Posterior cingulate gyrus (tissue), 11 donors: ENCODE measurements at places on chromosomes 16 and 17.

- no peak for DNase-seq
Measured at GRCh38 chr17:49637050-49637449, 40.8 kb downstream of the SPOP start.

DNA sequence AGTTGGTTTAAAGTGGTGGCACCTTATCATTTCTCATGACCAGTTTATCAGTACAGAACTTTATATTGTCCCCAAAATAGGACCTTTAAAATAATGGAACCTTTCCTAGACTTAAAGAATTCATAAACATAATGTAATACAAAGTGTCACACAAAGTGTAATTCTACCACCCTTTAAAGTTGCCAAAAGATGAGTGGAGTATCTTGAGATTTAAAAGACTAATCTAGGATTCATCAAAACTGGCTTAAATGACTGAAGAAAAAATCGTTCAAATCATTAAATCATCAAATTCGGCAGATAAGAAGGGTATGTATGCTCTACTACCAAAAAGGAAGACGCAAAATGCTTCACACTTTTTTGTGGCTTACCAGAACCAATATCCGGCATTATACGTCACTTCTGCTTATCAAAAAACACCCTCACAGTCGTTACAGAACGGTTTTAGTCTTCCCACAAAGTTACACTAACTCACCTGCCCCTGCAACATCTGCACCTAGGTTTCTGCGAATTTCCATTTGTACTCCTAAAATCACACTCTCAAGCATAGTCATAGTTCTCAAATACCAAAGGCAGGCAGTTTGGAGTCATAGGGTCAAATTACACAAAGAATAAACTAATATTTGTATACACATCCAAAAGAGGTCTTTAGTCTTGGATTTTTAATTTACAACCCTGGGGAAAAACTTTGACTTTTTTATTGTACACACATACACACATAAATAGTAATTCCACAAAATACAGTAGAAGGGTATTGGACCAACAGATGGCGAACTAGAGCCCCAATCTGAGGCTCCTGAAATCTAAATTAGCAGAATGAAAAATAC lies 1.4 kb upstream of the KANSL1 start:
- DNase-seq = no peak

DNA sequence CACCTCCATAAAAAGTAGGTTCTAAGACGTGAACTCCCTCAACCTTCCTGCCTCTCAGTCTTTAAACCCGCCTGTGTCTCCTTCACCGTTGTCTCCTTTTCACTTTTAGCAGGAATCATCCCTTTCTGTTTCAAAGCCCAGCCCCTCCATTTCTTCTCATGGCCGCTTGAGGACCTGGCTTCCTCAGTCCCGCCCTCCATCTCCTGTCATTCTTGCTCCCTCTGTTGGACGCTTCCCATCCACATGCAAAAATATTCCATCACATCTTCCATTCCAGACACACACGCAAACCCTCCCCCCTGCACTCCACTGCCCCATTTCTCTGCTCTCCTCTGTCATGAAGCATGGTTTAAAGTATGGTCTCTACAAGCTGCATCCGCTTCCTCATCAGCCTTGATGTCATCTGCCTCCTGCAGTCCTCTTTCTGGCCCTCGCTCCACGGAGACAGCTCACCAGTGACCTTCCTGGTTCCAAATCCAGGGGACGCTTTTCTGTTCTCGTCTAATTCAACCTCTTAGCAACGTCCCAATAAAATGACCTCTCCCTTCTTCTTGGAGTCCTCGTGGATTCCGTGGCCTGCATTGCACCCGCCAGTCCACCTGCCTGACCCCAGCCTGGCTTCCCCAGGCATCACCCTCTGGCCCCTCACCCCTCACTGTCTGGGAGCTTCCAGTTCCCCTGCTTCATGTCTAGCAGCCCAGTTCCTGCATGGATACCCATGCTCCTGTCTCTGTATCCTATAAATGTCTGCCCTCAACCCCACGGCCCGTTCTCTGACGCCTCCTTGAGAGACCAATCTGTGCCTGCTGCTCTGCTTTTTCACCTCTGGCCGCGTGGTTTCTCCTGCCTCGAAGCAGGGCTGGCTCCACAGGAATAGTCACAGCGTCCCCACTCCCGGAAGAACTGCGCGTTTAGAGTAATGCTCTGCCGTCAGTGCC lies 26.2 kb downstream of the ANKRD40 start:
- peak; percentile 20 for DNase-seq

DNA sequence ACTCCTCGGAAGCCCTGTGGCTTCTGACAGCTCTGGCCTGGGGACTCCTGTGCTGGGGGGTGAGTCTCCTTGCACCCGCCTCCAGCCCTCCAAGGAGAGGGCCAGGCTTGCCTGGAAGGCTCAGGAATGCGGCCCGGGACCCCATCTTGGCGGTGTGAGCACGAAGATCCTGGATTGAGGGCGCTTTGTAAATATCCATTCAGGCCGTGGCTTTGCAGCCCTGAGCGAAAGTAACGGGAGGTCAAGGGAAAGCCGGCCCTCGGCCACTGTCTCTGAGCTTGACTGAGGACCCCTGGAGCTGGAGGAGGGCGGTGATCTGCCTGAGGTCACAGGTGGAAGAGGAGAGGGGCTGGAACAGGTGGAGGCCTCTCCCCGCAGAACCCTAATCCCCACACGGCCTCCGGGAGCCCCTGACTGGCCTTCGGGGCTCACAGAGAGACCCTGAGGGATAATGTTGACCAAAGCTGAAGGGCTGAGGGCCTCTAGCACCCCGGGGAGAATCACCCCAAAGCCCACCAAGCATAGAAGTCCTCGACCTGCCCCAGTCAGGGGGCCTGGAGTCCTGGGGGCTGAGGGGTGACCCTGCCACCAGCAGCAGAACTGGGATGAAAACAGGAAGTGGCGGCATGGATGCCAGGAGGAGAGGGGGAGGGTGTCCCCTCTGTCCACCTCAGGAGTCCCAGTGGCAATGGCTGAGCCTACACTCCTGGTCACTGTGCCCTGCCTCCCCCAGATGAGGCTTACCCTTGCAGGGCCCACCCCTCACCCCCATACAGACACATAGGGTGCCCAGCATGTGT lies 8.3 kb upstream of the RASD1 start:
- DNase-seq = peak; percentile 76

DNA sequence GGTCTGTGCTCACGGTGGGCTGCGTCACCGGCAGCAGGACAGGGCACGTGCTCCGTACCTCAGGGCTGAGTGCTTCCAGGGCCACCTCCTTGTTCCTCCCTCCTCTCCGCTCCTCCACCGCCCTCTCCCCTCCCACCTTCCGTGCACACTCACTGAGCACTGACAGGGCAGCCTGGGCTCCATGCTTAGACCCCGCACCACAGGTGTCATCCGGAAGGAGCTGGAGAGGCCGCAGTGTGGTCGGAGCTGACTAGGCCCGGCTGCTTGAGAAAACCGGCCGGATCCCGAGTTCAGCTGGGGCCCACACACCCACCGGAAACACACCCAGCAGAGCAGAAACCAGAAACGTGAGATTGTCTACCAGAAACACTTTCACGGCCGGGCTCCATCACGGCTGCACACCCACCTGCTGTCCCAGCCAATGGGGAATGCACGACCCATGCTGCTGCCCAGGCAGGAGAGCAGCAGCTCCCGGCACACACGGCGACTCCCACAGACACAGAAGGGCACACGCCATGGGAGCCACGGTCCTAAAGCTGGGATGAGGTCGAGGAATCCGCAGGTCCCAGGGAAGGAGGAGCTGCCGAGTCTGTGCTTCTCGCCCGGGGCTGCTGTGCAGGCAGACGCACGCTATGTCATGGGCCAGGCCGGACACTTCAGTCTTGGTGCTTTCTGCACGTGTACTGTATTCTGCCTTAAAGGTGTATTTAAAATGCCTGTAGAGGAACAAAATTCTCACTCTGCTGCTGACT lies 55.0 kb upstream of the ZNF469 start:
- DNase-seq = no peak

- DNase-seq = no peak
Measured at GRCh38 chr17:82232322-82232820, 3.5 kb downstream of the SLC16A3 start.

DNA sequence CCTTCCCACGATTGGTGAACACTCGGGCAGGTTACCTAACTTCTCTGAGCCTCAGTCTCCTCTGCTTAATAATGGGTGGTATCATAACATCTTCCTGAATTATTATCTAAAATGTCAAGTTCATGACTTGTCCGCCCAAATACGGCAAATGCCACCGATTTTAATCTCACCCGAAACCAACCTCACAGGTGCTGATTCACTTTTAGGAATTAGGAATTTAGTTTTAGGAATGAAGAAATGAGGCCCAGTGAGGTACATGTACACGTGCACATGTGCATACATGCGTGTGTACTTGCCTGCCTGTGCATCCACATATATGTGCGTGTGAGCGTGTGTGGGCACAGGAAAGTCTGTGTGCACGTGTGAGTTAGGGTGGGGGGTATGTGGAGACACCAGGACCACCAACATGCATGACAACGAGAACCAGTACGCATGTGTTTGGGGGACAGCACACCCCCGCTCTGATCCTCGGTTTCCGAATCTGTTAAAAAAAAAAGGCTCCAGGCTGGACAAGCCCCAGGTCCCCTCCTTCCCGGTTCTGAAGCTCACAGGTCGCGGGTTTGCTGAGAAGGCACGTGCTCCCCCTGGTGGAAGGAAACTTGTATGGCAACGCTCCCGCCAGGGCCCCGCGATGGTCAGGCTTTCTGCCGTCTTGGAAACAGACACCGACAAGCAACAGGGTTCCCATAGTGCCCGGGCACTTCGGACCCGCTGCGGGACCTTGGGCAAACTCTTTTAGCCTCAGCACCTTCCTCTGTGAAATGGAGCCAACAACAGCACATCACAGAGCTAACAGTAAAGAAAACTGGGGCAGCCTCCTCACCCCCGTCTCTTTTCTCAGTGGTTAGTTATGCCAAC lies 219.2 kb downstream of the RBFOX3 start:
- peak; percentile 70 for DNase-seq

DNA sequence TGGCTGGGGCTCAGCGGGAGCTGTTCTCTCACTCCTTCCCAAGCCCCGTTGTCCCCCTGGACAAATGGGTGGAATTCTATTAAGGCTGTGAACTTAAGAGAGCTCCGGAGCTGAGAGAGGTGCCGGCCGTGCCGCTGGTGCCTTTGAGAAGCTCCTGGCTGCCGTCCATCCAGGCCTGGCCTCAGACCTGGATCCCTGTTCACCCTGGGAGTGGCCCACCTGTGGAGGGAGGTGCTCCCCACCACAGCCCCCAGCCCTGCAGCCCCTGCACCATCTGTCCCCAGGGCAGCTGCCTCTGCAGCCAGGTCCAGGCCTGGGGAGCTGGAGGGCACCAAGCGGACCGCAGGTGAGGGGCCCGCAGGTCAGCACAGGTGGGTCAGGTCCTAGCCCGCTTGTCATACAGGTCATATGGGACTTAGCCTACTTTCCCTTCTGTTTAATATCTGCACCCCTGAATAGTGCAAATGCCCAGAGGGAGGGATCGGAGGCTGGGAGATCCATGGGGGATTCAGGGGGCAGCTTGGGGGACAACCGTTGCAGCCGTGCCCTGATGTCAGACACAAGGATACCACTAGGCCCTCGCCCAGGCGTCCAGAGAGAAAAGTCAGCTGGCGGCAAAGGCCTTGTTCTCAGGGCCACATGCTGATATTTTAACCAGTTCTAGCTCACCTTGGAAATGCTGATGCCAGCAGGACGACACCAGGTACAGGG lies 15.2 kb upstream of the METRNL start:
- DNase-seq = no peak

- peak; percentile 74 for DNase-seq
Measured at GRCh38 chr17:4537451-4538235, 17.5 kb downstream of the MYBBP1A start.

DNA sequence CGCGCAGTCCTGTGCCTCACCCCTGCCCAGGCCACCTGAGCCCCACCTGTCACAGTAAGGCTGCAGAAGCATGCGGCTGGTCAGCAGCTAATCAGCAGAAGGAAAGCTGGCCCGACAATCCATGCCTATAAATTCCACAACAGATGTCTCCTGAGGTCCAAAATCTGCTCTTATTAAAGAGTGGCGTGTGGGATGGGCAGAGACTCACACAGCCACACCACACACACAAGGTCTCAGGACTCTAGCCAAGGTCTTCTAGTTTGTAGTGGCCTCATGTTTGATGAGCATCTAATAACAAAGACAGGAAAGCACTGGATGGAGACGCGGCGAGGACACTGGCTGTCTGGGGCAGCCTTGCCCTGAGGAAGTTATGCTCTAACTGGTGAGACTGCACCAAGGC lies 55.9 kb downstream of the ANKRD11 start:
- peak; percentile 2 for DNase-seq

GRCh38 chr17:59001158-59001814 lies 105.4 kb downstream of the TRIM37 start:
- DNase-seq = no peak

GRCh38 chr16:53914736-53915135 lies 210.8 kb downstream of the FTO start:
- DNase-seq = no peak

DNA sequence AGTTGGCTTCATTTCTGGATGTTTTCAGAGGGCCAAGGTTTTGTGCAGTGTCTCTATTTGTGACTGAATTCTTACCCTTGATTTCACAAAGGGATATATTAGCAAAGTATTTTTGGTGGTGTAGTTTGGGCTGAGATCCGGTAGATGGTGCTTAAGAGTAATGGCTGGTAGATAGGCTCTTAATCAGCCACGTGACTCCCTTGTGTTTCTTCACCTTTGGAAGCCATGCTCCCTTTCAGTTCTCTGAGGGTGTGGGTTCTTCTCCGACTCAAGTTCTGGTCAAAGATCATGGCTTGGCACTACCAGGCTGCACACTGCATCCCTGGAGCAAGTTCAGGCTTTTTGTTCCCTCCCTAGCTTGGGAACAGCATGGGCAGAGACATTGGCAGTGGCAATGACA lies 887.3 kb downstream of the CDH8 start:
- DNase-seq = no peak

- DNase-seq = no peak
Measured at GRCh38 chr16:65576631-65577030, 454.8 kb upstream of the CDH11 start.

- peak; percentile 28 for DNase-seq
Measured at GRCh38 chr17:69501591-69502468, 87.3 kb downstream of the MAP2K6 start.

GRCh38 chr16:48317614-48318315 lies 67.4 kb downstream of the SIAH1 start:
- DNase-seq = no peak

DNA sequence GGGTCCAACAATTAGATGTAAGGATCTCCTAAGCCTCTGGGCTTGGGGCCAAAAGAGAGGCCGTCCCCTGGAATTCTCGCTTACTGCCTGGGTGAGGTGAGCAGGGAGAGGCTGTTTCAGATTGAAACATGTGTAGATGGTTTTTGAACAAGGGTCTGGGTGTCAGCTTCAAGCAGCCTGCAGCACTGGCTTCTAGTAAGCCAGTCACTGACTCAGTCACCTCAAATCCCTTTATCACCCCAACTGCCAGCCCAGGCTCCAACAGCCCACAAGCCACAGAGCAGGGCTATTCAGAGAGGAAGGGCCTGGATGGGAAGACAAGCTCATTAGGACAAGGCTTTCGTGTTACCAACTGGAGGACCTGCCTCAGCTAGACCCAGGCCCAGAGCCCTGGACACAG lies 180.2 kb downstream of the CCT6B start:
- DNase-seq = no peak

- no peak for DNase-seq
Measured at GRCh38 chr16:11752856-11753255, 10.2 kb upstream of the TXNDC11 start.
